ENCODE measurements at places on chromosomes 1 and 21. TPM values are rescaled to one million over a fixed set of nuclear protein-coding genes. Genes with fewer than 3 reads are reported as not detected.

EFNA4 gene
- total RNA-seq, result 3.6 TPM

ERICH3 gene
- not detected for total RNA-seq

IVL gene
- not detected for total RNA-seq

EPHA10 gene
- not detected for total RNA-seq

GPA33 gene
- not detected for total RNA-seq

CBS gene
- 119 TPM for total RNA-seq

CYP4Z1 gene
- total RNA-seq, result not detected

OVAAL gene
- not detected for total RNA-seq

GPR25 gene
- total RNA-seq, result not detected

SPATA17 gene
- 1.3 TPM for total RNA-seq

NES gene
- total RNA-seq, result 28.2 TPM

CACNA1E gene
- total RNA-seq, result not detected

AIRE gene
- total RNA-seq, result not detected

CR1L gene
- total RNA-seq, result not detected

GPR37L1 gene
- not detected for total RNA-seq

RHOU gene
- 1.2 TPM for total RNA-seq

S100A7 gene
- not detected for total RNA-seq

OR10T2 gene
- not detected for total RNA-seq

CHAF1B gene
- 2.3 TPM for total RNA-seq

SLC16A4 gene
- 60.5 TPM for total RNA-seq

CD247 gene
- total RNA-seq, result not detected

PPIAL4G gene
- total RNA-seq, result not detected

HLX gene
- 7.2 TPM for total RNA-seq

MCOLN3 gene
- 0.97 TPM for total RNA-seq

LMX1A gene
- not detected for total RNA-seq

TMPRSS3 gene
- not detected for total RNA-seq

FCRLA gene
- total RNA-seq, result 0.12 TPM

USH2A gene
- total RNA-seq, result under 0.01 TPM

GPR153 gene
- total RNA-seq, result 15.1 TPM

S100A9 gene
- not detected for total RNA-seq

SIM2 gene
- total RNA-seq, result 0.24 TPM

RNU1-4 gene
- total RNA-seq, result under 0.01 TPM

VWA5B1 gene
- total RNA-seq, result not detected

CRYAA gene
- not detected for total RNA-seq

C1orf87 gene
- 0.32 TPM for total RNA-seq

SMIM34 gene
- not detected for total RNA-seq

SLC45A1 gene
- 1.3 TPM for total RNA-seq

U2AF1 gene
- total RNA-seq, result 27.4 TPM

PTAFR gene
- total RNA-seq, result 0.16 TPM

VPS26C gene
- 116 TPM for total RNA-seq

PAX7 gene
- not detected for total RNA-seq

KRTAP7-1 gene
- total RNA-seq, result not detected

SPRR2E gene
- total RNA-seq, result not detected

PLD5 gene
- not detected for total RNA-seq

LYPD8 gene
- total RNA-seq, result not detected

CELA2A gene
- not detected for total RNA-seq

KCNJ15 gene
- 1.9 TPM for total RNA-seq

WNT3A gene
- total RNA-seq, result not detected

FCRL1 gene
- not detected for total RNA-seq

RPRD2 gene
- total RNA-seq, result 12.1 TPM
